ENCODE measurements at places on chromosomes 2 and 18.

DNA sequence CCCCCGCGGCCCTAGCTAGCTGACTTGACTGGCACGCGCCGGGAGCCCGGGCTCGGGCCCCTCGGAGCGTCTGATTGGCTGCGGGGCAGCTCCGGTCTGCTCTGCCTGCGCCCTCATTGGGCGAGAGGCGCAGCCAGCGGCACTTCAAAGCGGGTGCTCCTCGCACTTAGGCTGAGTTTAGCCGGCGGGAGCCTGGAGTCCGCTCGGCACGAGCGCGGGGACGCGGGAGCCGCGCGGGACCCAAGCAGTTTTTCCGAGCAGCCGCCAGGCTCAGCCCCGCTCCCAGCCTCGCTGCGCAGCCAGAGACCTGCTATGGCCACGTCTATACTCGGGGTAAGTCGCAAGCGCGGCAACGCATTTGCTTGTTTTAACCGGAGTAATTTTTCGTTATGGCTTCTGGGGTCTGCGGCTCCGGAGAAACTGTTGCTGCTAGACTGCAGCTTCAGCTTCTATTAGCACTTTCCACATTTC is at the start of gene SP9:
Gene SP9 (plus strand): TSS at position 174 of the 471 bp plus-strand sequence. CDS start 139 bp downstream, at position 313.
- DNase-seq: no peak

GRCh38 chr2:236178890-236179235 is 10.7 kb upstream of the GBX2 start:
- no peak for DNase-seq

GRCh38 chr2:66364495-66365333 is 70.2 kb upstream of the MEIS1 start:
- DNase-seq: peak; percentile 7

DNA sequence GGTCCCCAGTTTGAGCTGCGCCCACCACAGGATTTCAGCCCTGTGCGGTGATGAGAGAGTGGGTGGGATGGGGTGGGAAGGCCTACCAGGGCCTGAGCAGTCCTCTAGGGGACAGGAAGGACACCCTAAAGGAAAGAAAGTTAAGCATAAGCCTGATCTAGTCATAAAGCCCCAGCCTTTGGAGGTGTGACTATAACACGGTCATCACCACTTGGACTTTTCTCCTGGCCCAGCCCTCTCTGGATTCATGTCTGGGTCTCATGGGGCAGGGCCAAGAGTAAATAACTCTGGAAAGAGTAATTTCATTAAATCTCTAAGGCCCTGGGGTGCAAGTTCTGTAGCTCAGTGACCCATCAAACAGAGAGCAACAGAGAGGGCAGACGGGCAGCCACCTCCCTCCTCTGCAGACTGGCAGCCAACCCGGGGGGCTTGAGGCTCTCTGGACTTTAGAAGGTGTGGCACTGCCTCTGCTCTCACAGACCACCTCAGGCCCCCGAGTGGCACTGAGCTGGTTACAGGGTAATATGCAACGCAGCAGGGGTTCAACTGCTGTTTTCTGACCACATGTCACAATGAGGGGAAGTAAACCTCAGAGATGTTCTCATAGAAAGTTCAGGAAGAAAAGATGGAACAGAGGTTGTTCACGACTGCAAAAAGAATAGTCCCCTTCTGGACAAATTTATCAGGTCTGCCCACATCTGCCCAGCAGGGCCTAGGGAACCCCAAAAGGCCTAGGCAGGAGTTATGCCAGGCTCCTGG is 41.5 kb downstream of the TGFA start:
- no peak for DNase-seq

DNA sequence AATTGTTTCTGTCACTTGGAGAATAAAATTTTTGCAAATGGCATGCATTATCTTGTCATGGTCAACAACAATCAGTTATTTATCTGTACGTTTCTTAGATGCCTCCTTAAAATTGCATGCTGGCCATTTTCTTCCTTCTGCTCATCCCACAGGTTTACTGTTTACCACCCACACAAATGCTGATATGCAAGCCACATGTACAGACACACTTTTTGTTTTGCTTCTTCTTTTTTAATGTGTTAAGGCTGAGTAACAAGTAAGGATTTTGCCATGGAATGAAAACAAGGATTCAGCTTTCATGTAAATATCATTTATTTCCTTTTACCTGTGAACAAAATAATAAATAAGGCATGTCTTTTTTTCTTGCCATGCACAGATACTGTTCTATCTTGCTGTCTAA is 1077.1 kb upstream of the ZEB2 start:
- no peak for DNase-seq

DNA sequence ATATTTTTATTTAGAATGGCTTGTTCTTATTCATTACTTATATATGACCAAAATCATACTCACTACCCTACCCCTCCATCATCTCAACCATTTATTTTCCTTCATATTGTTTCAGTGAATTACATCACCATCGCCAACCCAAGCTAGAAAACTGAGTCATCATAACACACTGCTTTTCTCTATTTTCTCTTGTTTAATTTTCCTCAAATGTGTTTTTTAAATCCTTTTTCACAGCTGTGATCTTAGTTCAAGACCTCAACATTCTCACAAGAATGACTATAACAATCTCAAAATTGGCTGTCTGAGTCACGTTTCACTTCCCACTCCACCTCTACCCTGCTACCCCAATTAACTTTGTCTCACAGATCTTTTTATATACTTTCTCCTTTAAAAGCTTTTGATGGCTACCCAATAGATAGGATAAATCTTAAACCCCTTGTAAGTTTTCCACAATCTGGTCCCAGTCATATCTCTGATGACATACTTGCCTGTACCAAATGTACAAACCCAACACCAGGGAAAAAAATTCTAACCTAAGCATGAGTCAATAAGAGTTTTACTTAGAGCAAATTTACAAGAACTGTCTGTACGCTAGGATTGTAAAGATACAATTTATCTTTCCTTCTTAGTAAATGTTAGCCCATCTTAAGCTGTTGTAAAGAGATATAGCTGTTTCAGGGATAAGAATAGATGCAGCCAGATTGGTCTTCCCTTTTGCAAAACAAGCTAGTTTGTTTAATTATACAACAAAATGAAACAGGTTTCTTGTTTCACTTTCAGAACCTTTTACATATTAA is 635.1 kb upstream of the SLC39A10 start:
- no peak for DNase-seq

DNA sequence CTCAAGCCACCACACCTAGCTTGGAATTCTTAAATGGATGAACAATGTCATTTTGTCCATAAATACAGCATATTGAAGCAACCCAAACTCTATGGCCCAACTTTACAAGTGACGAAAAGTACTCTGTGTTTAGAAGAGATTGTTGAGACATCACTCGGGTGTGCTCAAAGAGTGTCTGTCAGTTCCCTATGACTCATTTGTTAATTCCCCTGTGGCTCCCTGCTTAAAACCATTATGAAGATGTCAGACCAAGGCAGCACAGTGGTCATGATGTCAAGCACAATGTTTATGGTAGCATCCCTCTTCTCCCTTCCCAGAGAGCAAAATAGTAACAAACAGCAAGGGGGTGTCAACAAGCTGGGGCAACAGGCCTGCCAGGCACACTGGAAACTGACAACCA is 3.0 kb downstream of the LYG1 start:
- no peak for DNase-seq

Data from HS-27A (cell line).